ENCODE measurements at places on chromosomes 11 and 22. TPM values are rescaled to one million over a fixed set of nuclear protein-coding genes. Genes with fewer than 3 reads are reported as not detected.

The FAM111B gene
- total RNA-seq = 43.8 TPM

The SGSM1 gene
- 0.34 TPM for total RNA-seq

GRCh38 chr11:134574425-134574824 is 162.4 kb upstream of the B3GAT1 start:
- DNase-seq = no peak
- no peaks in the 10 kb centered on the region for H3K36me3 ChIP-seq
- no peak overlapping the region for H3K27ac ChIP-seq
- H3K27me3 ChIP-seq = peaks cover 11% of the 10 kb centered on the region

GRCh38 chr11:110098645-110099044 is 5.5 kb downstream of the ZC3H12C start:
- DNase-seq = no peak
- H3K27me3 ChIP-seq = peaks cover 39% of the 10 kb centered on the region
- no peak overlapping the region for H3K4me3 ChIP-seq
- no peaks in the 10 kb centered on the region for H3K4me1 ChIP-seq
- no peak overlapping the region for H3K27ac ChIP-seq

The PTDSS2 gene
- 27.8 TPM for total RNA-seq

DNA sequence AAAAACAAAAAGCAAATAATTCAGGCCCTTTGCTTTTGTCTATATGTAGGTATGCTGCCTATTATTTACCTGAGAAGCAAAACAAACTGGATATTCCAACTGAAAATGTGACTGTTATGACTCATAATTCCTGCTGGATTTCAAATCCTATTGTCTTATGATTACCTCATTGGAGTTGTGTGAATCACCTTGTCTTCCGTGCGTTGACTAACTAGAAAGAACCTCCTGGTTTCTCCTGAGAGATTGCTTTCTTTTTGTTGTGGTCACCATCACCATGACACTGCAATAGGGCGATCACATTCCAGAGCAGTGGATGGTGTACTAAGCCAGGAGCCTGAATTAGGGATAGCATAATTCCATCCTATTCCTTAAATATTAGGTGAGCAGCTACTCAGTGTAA is 23.0 kb upstream of the EXPH5 start:
- H3K4me1 ChIP-seq = peaks cover 1% of the 10 kb centered on the region
- peaks cover 11% of the 10 kb centered on the region for H3K27me3 ChIP-seq
- no peak overlapping the region for H3K27ac ChIP-seq
- no peak for DNase-seq
- H3K36me3 ChIP-seq = no peaks in the 10 kb centered on the region

DNA sequence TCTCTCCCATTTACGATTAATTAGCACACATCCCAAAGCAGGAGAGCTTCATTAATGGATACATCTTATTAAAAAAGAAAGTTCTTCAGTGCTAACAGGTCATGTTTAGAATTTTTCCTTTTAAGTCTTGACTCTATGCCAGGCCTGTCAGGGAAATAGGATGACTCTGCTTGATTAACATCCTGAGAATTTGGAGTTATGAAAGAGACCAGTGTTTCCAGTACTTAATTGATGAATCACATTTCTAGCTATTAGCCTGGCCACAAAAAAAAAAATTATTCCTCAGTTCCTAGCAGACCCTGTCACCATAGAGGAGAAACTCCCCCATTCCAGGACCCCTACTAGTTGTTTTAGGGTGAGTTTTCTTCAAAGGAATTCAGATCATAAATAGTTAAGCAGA is 23.6 kb upstream of the ME3 start:
- no peaks in the 10 kb centered on the region for H3K4me1 ChIP-seq
- H3K27ac ChIP-seq = no peak overlapping the region
- H3K27me3 ChIP-seq = peaks cover 6% of the 10 kb centered on the region
- H3K4me3 ChIP-seq = no peak overlapping the region
- H3K36me3 ChIP-seq = no peaks in the 10 kb centered on the region
- no peak for DNase-seq

- DNase-seq = peak; percentile 83
- H3K36me3 ChIP-seq = peaks cover 20% of the 10 kb centered on the region
- H3K27ac ChIP-seq = peak overlapping the region; percentile 92
- peaks cover 54% of the 10 kb centered on the region for H3K4me1 ChIP-seq
Measured at GRCh38 chr11:57792060-57792541, 30.5 kb downstream of the CTNND1 start.

GRCh38 chr22:42716649-42717127 is 4.0 kb downstream of the A4GALT start:
- no peaks in the 10 kb centered on the region for H3K36me3 ChIP-seq
- peaks cover 67% of the 10 kb centered on the region for H3K27me3 ChIP-seq
- no peak overlapping the region for H3K4me3 ChIP-seq
- H3K4me1 ChIP-seq = peaks cover 14% of the 10 kb centered on the region

- peaks cover 17% of the 10 kb centered on the region for H3K4me1 ChIP-seq
- H3K4me3 ChIP-seq = no peak overlapping the region
- H3K27ac ChIP-seq = no peak overlapping the region
- no peaks in the 10 kb centered on the region for H3K27me3 ChIP-seq
Measured at GRCh38 chr11:1017269-1018005, 19.1 kb downstream of the MUC6 start.

DNA sequence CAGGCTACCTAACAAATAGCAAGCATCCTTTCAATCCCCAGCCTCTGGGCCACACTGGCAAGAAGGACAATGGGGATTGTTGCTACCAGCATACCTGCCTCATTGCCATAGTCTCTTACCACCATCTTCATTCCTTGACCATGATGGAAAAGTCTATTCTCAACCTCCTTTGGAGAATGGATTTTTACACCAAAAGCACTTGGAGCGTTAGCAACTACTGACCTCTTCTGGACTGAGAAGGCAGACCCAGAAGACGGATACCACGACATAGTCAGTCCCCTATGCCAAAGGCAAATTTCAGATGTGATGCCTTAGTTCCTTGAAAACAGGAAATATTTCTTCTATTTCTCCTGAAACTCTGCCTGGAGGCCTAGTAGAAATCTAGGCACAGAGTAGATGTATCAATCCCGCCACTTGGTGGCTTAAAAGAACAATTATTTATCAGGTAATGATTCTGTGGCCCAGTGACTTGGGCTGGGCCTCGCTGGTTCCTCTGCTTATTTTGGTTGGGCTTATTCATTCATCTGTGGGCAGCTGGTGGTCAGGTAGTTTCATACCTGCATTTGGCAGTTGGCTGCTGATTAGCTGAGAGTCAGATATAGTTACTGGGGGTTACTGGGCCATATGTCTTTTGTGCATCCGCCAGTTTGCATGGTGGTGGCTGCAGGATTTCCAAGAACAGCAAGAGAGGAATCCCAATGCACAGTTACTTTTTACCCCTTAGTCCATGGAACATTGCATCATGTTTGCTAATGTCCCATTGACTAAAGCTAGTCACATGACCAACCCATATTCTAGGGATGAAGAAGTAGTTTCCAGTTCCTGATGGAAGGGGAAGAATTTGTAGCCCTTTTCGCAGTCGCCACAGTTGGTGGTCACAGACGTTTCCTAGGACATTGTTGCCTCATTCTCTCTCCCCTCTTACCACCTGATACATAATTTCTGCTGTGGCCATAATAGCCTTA is 75.2 kb downstream of the DHCR7 start:
- H3K27ac ChIP-seq = no peak overlapping the region
- no peak for DNase-seq
- no peaks in the 10 kb centered on the region for H3K36me3 ChIP-seq
- no peaks in the 10 kb centered on the region for H3K4me1 ChIP-seq
- peaks cover 5% of the 10 kb centered on the region for H3K27me3 ChIP-seq

The SCGB1D2 gene
- not detected for total RNA-seq

The MAPK8IP2 gene
- total RNA-seq = 0.28 TPM

- no peak overlapping the region for H3K4me3 ChIP-seq
- no peak for DNase-seq
- no peaks in the 10 kb centered on the region for H3K27me3 ChIP-seq
- H3K36me3 ChIP-seq = peaks cover 5% of the 10 kb centered on the region
- H3K4me1 ChIP-seq = peaks cover 20% of the 10 kb centered on the region
Measured at GRCh38 chr11:10537600-10537999, 3.4 kb downstream of the RNF141 start.

DNA sequence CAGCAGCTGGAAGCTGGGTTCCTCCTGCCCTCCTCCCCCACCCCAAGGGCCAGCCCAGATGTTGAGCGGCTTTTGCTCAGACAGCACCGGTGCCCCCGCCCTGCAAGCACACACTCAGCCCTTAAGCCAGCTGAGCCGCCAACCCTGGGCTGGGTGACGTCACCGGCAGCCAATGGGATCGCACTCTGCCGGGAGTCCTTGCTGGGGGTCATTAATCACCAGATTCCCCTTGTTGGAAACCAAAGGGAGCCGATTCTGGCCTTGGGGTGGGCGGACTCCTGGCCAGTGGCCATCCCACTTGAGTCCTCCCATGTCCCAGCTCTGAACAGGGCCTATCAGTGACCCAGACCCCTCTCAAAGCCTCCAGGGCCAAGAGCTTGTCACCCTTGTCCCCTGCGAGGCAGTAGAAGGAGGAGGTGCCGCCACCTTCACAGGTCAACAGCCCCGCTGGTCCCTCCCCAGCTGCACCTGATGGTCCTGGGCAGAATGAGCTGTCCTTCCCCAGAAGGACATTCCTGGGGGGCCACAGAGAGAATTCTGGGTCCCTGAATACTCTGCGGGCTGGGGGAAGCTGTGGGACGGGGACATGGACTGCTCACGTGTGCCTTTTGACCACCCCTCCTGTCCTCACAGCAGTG is 7.4 kb downstream of the DUSP8 start:
- H3K36me3 ChIP-seq = no peaks in the 10 kb centered on the region
- H3K27me3 ChIP-seq = peaks cover 4% of the 10 kb centered on the region
- no peak overlapping the region for H3K4me3 ChIP-seq
- no peak overlapping the region for H3K27ac ChIP-seq
- no peak for DNase-seq

The NRGN gene
- total RNA-seq = 5.3 TPM

GRCh38 chr11:93526346-93526633 is 16.9 kb downstream of the SMCO4 start:
- no peak for DNase-seq
- no peaks in the 10 kb centered on the region for H3K27me3 ChIP-seq
- peaks cover 60% of the 10 kb centered on the region for H3K4me1 ChIP-seq
- peak overlapping the region; percentile 1 for H3K27ac ChIP-seq
- no peak overlapping the region for H3K4me3 ChIP-seq

GRCh38 chr22:19498866-19499190 is 19.1 kb downstream of the CDC45 start:
- H3K4me1 ChIP-seq = peaks cover 3% of the 10 kb centered on the region
- no peak overlapping the region for H3K27ac ChIP-seq
- no peak overlapping the region for H3K4me3 ChIP-seq
- H3K27me3 ChIP-seq = no peaks in the 10 kb centered on the region
- DNase-seq = no peak

DNA sequence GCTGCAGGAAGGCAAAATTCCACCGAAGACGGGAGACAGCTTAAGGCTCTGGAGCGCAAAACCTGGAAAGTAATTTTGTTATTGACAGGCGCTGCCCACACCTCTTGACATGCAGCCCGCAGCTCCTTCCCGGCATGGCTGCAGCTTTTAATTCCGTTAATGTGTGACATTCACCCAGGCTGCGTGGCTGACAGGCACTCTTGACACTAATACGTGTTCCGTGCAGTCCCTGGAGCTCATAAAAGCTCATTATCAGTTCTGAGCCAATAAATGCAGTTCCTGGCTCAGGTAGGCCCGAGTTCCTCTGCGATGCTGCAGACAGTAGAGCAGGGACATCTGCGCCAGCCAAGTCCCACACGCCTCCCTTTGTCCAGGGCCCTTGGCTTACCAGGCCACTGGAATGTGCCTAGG is 34.8 kb downstream of the TSPAN18 start:
- H3K27ac ChIP-seq = no peak overlapping the region
- H3K4me1 ChIP-seq = no peaks in the 10 kb centered on the region
- H3K4me3 ChIP-seq = no peak overlapping the region
- peaks cover 2% of the 10 kb centered on the region for H3K36me3 ChIP-seq
- DNase-seq = no peak

DNA sequence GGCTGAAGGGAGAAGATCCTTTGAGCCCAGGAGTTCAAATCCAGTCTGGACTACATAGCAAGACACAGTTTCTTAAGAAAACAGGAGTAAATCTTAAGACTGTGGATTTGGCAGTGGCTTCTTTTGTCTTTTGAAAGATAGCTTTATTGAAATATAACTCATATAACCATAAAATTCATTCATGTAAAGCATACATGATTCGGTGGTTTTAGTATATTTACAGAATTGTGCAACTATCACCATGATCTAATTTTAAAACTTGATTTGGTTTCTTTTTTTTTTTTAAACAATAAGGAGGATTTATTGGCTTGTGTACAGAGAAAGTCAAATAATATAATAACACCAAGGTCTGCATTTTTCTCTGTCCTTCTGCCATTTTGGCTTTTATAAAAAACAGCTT is 23.1 kb upstream of the PSMA1 start:
- H3K27me3 ChIP-seq = no peaks in the 10 kb centered on the region
- peaks cover 37% of the 10 kb centered on the region for H3K36me3 ChIP-seq
- H3K27ac ChIP-seq = no peak overlapping the region
- H3K4me1 ChIP-seq = peaks cover 33% of the 10 kb centered on the region

Measured in activated naive CD8-positive, alpha-beta T cell treated with anti-CD3 and anti-CD28 coated beads, Interleukin-2, amount 10 ng/mL, durations not matched to agents 7 days and 5 days (primary cell).